CD4-positive, alpha-beta T cell treated with Interleukin-4 for 4 hours (primary cell): ENCODE measurements at places on chromosomes 7 and 10.

DNA sequence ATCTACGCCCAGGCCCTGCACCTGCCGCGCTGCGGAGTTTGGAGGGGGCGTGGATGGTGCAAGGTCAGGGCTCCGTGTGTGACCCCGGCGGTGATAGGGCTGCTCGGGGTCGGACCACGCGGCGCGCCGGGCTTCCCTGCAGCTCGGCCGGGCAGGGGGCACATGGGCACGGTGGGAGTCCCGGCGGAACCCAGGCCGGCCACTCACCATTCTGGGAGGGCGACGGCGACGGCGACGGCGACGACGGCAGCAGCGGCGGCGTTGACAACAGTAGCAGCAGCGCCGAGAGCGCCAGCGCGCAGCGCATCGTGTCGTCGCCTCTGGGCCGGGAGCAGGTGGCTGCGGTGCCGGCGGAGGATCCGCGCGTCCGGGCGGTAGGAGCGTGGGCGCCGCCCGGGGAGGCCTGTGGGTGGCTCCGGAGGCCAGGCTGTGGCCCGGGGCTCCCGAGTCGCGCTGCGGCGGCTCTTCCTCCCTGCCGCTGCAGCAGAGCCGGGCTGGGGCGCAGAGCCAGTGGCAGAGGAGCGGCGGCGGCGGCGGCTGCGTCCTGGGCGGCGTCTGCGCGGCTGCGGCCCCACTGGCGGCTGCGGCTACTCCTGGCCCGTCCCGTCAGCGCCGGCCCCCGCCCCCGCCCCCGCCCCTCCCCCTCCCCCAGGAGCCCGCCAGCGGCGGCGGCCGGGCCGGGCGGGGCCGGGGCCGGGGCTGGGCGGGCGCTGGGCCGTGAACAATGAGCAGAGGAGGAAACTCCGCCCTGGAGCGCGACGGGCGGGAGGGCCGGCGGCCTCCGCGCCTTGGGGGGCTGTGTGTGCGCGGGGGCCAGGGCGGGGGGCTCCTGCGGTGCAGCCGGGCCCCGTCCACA lies at the start of gene PODXL:
Gene PODXL (minus strand): TSS at position 576 of the 856 bp plus-strand sequence. CDS start 269 bp downstream, at position 307.
- DNase-seq = peak; percentile 48

DNA sequence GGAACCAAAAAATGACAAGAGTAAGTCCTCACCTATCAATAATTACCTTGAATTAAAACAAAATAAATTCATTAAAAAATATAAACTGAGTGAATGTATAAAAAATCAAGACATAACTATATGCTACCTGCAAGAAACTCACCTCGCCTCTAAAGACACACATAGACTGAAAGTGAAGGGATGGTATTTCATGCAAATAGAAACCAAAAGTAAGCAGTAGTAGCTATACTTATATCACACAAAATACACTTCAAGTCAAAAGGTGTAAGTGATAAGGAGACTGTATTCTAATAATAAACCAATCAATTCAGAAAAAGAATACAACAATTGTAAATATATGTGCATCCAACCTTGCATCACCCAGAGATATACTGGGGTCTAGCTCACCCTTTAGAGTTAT lies 332.6 kb downstream of the SH2D4B start:
- no peak for DNase-seq

- peak; percentile 6 for DNase-seq
Measured at GRCh38 chr10:122490786-122491680, 29.7 kb downstream of the HTRA1 start.

GRCh38 chr10:35415505-35415904 lies 79.2 kb downstream of the CCNY start:
- DNase-seq = no peak

GRCh38 chr10:47094636-47095035 lies 183.4 kb downstream of the PTPN20 start:
- DNase-seq = no peak

DNA sequence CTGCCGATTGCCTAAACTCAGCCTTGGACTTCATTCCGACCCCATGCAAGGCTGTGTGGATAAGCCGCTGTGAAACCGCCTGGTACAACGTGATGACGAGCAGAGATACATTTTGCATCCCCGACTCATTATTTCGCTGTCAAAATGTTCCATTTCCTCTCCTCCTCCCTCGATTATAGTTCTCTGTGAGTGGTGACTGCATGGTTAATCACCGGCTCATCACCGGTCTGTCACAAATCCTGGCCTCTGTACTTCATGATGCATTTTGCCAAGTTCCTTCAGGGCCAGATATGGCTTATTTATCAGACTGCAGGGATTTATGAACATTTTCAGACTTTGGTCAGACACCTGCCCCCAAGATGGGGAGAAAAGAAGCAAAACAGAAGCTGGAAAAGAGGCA lies 461.6 kb upstream of the DPP6 start:
- no peak for DNase-seq

GRCh38 chr10:66102756-66103155 lies 823.1 kb upstream of the LRRTM3 start:
- DNase-seq = no peak

DNA sequence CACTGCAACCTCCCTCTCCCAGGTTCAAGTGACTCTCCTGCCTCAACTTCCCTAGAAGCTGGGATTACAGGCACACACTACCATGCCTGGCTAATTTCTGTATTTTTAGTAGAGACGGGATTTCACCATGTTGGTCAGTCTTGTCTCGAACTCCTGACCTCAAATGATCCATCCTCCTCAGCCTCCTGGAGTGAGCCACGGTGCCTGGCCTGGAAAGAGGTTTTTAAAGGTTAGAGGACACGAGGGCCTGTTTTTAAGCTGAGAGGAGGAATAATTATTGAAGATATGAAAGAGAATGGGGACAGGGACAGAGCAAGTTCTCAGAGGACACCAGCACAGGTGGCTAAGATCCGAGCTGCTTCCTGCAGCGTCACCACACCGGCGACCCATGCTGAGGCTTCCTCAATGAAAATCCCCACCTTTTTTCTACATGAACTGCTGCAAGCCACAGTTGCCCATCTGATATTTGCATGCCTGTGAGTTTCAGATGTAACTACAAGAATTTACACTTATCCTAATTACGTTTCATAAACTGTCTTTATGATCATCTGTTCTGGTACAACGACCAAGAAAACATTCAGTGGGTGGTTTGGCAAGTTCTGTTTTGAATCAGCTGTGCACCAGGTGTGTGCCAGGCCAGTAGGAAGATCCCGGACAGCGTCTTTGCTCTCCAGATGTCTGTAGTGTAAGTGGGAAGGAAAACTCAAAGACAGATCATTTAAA lies 76.0 kb downstream of the HIP1 start:
- DNase-seq = no peak

DNA sequence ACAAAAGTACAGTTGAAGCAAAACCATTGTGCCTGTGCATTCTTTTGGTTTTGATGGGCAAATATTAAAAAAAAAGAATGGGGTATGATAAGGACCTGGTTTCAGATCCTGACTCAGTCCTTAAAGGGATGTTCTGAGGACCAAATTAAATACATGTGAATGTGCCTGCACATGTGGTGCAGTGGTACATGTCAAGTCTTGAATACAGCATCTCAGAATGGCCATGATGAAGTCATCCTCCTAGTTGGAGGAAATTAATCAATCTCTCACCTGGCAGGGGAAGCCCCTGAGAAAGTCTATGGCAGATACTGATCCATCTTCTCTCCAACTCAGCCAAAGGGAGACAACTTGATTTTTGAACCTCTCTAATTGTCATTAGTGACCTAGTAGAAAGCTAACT lies 207.0 kb downstream of the SUGCT start:
- DNase-seq = no peak

DNA sequence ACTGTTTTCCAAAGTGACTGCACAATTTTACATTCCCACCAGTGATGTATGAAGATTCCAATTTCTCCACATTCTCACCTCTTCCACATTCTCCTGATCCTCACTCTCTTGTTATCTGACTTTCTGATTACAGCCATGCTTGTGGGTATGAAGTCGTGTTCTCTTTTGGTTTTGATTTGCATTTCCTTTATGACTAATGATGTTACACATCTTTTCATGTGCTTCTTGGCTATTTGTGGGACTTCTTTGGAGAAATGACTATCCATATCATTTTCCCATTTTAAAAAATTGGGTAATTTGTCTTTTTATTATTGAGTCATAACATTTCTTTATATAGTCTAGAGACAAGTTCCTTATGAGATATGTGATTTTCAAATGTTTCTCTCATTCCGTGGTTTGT lies 10.5 kb upstream of the GIMAP8 start:
- no peak for DNase-seq

GRCh38 chr10:20372748-20373147 lies 524.4 kb downstream of the NEBL start:
- no peak for DNase-seq

DNA sequence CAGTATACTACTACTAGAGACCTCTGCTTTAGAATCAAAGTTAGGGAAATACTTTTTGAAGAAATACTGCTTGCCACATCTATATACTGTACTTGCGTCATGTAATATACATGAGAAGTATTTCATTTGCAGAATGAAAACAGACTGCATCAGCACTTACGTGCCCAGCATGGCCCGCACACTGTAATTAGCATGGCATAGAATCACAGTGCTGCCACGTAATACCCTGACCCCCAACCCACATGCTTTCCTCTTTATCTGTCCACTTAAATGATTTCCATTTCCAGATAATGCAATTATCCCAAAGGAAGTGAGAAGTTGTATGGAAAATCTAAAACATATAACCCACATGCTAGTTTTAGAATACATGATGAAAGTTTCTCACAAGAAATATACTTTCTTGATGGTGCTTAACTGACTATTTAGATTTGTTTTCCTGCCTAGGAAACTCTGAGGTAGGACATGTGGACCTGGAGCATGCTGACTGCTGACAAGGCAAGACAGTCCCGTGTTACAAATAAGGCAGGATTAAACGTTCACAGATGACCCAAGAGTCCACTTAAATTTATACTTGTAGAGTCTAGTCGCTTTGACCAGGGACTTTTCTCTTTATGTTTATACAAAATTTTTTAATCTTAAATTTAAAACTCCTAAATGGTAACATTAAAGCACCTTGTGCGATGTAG lies 12.6 kb downstream of the USP6NL start:
- DNase-seq = no peak

- peak; percentile 71 for DNase-seq
Measured at GRCh38 chr7:140059273-140060242, 3.2 kb downstream of the PARP12 start.

- no peak for DNase-seq
Measured at GRCh38 chr10:103759100-103759781, 96.1 kb downstream of the SH3PXD2A start.
